A673 (cell line): ENCODE measurements at places on chromosomes 2 and 18. TPM values are rescaled to one million over a fixed set of nuclear protein-coding genes. Genes with fewer than 3 reads are reported as not detected.

The CRYBA2 gene
- 1.1 and 1.3 TPM in 2 replicates for total RNA-seq

The FBXO15 gene
- 2.4 and 2.5 TPM in 2 replicates for total RNA-seq

GRCh38 chr2:105712981-105713596 lies 31.6 kb upstream of the NCK2 start:
- H3K27me3 ChIP-seq: peaks cover 11% of the 10 kb centered on the region

- H3K36me3 ChIP-seq: no peaks in the 10 kb centered on the region
- no peak overlapping the region for H3K4me3 ChIP-seq
- no peak for DNase-seq
- H3K4me1 ChIP-seq: peaks cover 14% of the 10 kb centered on the region
- no peaks in the 10 kb centered on the region for H3K27me3 ChIP-seq
Observed at GRCh38 chr2:224958873-224959272, 83.4 kb downstream of the DOCK10 start.

DNA sequence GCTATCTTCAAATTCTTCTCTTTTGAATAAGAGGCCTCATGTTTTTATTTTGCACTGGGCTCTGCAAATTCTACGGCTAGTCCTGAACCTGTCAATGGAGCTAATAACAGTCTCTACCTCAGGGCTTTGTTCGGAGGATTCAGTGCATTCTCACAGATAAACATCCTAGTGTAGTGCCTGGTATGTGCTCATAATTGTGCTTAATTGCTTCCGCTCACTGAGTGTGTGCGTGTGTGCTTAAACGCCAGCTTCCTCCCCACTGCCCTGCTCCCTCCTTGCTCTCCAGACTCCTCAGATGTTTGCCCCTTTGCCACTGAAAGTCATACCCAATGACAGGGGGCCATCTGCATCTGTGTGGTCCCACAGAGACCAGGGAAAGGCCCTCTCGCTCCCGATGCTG lies 6.7 kb downstream of the GYPC start:
- H3K27ac ChIP-seq: no peak overlapping the region
- peak; percentile 57 for DNase-seq
- H3K36me3 ChIP-seq: no peaks in the 10 kb centered on the region
- H3K4me3 ChIP-seq: no peak overlapping the region
- H3K27me3 ChIP-seq: no peaks in the 10 kb centered on the region

GRCh38 chr2:106107509-106108131 lies 86.5 kb downstream of the UXS1 start:
- H3K4me1 ChIP-seq: no peaks in the 10 kb centered on the region
- no peak overlapping the region for H3K27ac ChIP-seq
- no peak for DNase-seq
- no peak overlapping the region for H3K4me3 ChIP-seq
- no peaks in the 10 kb centered on the region for H3K27me3 ChIP-seq

DNA sequence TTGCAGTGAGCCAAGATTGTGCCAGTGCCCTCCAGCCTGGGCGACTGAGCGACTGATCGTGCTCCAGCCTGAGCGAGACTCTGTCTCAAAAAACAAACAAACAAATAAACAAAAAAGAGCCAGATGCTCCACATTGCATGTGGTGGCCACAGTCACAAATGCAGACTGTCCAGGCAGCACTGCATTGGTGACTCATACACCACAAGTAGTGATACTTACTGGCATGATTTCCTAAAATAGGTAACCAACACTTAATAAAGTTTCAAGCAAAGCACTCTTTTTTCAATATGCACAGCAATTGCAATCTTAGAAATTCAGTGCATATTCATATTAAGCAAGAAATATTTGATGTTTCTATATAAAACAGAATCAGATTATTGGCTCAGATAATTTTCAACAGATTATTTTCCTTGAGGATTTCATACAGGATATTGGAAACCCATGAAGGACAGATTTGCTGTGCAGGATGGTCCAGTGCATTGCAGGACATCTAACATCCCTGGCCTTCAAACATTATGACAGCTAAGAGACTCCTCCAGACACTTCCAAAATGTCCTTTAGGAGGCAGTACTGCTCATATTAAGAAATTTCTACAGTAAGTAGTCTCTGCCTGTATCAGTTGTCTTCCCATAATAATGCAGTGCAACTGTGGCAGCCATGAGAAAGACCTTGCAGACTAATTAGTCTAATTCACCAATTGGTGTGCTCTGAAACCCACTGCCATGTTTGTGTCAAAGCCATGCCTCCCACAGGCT lies 10.5 kb upstream of the SLC1A4 start:
- H3K27me3 ChIP-seq: no peaks in the 10 kb centered on the region
- peak; percentile 37 for DNase-seq
- no peak overlapping the region for H3K4me3 ChIP-seq
- no peaks in the 10 kb centered on the region for H3K4me1 ChIP-seq
- H3K27ac ChIP-seq: no peak overlapping the region
